ENCODE measurements at places on chromosomes 4 and X.

DNA sequence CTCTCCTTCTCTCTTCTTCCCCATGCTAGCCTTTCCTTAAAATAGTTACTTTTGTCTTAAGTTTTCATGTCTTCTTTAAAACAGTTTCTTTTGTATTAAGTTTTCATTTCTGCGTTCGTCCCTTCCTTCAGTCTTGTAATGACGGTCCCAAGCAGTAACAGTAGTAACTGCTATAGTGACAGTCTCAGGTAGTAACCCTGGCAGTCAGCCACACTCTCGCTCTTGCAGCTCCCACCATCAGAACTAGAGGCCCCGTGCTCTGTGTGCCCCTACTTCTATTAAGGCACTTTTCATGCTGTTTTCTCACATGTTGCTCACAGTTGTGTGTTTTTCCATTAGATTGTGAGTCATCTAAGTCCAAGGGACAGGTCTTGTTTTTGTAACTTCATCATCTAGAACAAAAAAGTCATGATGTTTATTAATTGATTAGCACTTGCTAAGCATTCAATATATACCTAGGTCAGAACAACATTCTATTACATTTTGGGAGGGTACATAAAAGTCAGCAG is 49.3 kb downstream of the C4orf33 start:
- no peak overlapping the region for H3K27ac ChIP-seq
- H3K36me3 ChIP-seq = no peaks in the 10 kb centered on the region
- H3K27me3 ChIP-seq = peaks cover 5% of the 10 kb centered on the region
- H3K4me1 ChIP-seq = no peaks in the 10 kb centered on the region

GRCh38 chr4:97912156-97912555 is 231.1 kb downstream of the STPG2 start:
- no peaks in the 10 kb centered on the region for H3K4me1 ChIP-seq
- DNase-seq = no peak
- no peaks in the 10 kb centered on the region for H3K36me3 ChIP-seq
- no peak overlapping the region for H3K4me3 ChIP-seq
- no peaks in the 10 kb centered on the region for H3K27me3 ChIP-seq

- H3K4me3 ChIP-seq = no peak overlapping the region
- H3K36me3 ChIP-seq = no peaks in the 10 kb centered on the region
- no peak for DNase-seq
- H3K4me1 ChIP-seq = no peaks in the 10 kb centered on the region
- peaks cover 3% of the 10 kb centered on the region for H3K27me3 ChIP-seq
- H3K27ac ChIP-seq = no peak overlapping the region
These were observed 29.7 kb upstream of the HELT start for GRCh38 chr4:184988611-184989010.

- H3K27ac ChIP-seq = peak overlapping the region; percentile 21
- no peak overlapping the region for H3K4me3 ChIP-seq
- peaks cover 45% of the 10 kb centered on the region for H3K4me1 ChIP-seq
- no peaks in the 10 kb centered on the region for H3K36me3 ChIP-seq
- no peak for DNase-seq
These were observed 11.7 kb upstream of the IL21 start for GRCh38 chr4:122632396-122633143.

- H3K36me3 ChIP-seq = no peaks in the 10 kb centered on the region
- H3K4me3 ChIP-seq = no peak overlapping the region
- no peak for DNase-seq
- H3K27ac ChIP-seq = no peak overlapping the region
- H3K27me3 ChIP-seq = no peaks in the 10 kb centered on the region
These were observed 146.8 kb downstream of the RPA4 start for GRCh38 chrX:97030463-97030862.

DNA sequence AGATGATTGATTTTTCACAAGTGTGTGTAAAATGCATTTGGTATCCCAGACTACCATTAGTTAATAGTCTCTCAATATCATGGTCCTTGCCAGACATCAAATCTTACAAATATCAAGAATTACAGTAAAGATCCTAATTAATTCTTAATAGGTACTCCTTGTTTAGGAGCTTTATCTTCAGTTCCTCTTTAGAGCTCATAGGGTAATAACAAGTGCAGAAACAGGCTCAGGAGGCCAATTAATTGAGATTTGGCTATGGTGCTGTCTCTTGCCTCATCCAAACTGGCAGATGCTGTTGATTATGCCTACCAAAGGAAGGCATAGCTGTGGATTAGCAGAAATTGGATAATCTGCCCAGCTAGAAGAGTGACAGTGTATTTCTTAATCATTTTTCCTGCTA is 6.9 kb downstream of the MTMR1 start:
- no peak overlapping the region for H3K27ac ChIP-seq
- DNase-seq = no peak
- peaks cover 37% of the 10 kb centered on the region for H3K36me3 ChIP-seq
- no peaks in the 10 kb centered on the region for H3K27me3 ChIP-seq
- no peak overlapping the region for H3K4me3 ChIP-seq

GRCh38 chr4:143514497-143514896 is 995 bp downstream of the SMARCA5 start:
- H3K4me3 ChIP-seq = peak overlapping the region; percentile 100
- peaks cover 34% of the 10 kb centered on the region for H3K36me3 ChIP-seq
- H3K4me1 ChIP-seq = peaks cover 38% of the 10 kb centered on the region
- DNase-seq = peak; percentile 36
- H3K27ac ChIP-seq = peak overlapping the region; percentile 99
- H3K27me3 ChIP-seq = no peaks in the 10 kb centered on the region
